DMS53 (cell line): ENCODE measurements at places on chromosomes 12 and 14.
A peak's percentile ranks its signal among the peaks of the same experiment; 100 is the strongest.

DNA sequence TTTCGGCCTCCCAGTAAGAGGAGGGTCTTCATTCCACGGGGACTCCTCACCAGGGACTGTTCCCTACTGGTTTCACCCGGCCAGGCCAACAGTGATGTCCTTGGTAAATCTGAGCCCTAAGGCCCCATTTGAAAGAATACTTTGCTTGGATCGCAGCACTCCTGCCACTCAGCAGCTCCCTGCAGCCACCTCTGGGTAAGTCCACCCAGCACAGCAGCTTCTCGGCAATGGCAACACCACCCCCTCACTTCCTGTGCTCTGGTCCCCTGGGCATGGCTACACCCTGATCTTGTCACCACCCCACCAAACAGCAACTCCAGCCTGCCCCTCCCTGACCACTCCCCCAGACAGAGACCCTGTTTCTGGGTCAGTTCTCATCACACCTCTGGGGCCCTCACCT is 100.3 kb downstream of the SETD3 start:
- no peak for DNase-seq

- DNase-seq: peak; percentile 4
Observed at GRCh38 chr14:20195911-20196310, 5.2 kb downstream of the OR11G2 start.

DNA sequence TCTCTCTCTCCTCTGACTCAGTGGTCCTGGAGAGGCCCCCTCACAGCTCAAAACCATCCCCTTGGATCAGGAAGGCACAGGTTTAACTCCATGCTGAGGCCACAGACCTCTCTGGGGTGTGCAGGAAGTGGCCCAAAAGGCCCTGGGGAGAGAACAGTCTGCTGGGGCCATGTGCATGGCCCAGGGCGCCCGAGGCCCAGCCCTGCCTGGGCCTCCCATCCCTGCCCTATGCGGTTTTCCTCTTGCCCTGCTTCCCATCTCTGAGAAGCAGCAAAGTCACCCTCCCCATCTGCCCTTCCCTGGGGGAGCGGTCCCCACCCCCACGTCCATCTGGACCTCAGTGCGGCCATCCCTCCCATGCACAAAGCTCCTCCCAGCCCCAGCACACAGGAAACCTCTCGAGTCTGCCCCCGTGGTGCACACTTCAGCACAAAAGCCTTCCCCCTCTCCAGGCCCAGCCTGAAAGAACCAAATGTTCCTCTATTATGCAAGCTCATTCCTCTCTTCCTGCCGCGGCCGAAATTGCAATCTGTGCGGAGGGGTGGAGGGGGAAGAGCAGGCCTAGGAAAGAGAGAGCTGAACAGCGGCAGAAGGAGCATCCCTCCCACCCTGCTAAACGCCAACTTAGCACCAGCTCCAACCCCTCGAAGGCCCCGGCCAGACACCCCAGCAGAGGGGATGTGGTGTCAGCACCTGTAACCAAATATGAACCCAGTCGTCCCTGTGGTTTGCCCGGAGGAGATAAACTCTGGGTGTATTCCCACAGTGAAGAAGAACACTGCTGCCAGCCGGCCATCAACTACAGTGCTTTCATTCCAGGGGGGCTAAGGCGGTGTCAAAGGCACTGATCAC is 108.5 kb downstream of the SCARB1 start:
- no peak for DNase-seq

DNA sequence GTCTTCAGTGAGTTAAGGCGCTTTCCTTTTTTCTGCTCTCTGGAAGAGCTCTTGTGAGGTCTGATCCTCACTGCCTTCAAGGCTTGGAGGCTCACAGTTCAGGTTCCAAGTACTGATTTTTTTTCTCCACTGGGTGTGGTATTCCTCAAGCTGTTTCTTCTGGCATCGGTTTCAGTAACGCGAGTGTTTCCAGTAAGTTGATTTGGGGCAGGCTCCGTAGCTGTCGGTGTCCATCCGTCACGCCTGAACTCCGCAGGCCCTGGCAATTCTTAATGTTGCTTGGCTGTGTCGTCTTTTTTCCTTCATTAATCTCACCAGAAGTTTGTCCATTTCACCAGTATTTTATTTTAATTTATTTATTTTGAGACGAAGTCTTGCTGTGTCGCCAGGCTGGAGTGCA is 30.6 kb downstream of the LRCOL1 start:
- no peak for DNase-seq

- DNase-seq: peak; percentile 64
Observed at GRCh38 chr14:88323523-88324199, 592 bp upstream of the KCNK10 start.

GRCh38 chr12:1357711-1358110 is 236.7 kb downstream of the FBXL14 start:
- no peak for DNase-seq

DNA sequence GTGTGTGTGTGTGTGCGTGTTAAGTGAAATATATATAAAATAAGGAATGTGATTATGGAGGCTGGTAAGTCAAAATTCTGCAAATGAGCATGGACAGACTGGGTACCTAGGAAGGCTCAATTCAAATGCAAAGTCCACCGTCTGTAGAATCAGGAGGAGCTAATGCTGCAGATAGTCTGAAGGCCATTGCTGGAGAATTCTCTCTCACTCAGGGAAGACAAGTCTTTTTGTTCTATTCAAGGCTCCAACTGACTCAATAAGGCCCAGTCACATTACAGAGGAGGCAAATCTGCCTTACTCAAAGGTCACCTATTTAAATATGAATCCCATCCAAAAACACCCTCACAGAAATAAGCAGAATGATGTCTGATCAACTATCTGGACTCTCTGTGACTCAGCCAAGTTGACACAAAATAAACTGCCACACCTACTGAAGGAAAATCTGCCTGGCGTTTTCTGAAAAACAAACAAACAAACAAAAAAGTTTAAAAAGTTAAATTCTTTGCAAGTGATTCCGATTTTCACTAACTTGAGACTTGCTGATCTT is 684 bp upstream of the KLRF2 start:
- DNase-seq: no peak

DNA sequence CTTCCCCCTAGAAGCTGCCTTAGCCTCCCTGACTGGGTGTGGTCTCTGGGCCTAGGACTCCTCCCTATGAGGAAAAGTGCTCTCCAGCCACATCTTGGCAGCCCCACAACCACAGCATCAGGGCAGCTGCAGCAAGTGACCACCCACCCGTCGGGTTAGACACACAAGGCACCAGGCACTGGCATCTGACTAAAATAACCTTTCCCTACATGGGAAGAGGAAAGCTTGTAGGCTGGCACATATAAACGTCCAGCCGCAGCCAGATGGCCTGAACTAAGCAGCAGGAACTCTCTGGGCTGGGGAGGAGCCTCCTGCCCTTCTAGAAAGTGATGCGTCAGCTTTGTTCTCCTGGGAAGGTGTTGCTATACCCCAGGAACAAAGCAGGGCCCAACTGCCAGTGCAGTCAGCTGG is 328.7 kb downstream of the DPF3 start:
- no peak for DNase-seq
